ENCODE measurements at places on chromosomes 4 and X.

DNA sequence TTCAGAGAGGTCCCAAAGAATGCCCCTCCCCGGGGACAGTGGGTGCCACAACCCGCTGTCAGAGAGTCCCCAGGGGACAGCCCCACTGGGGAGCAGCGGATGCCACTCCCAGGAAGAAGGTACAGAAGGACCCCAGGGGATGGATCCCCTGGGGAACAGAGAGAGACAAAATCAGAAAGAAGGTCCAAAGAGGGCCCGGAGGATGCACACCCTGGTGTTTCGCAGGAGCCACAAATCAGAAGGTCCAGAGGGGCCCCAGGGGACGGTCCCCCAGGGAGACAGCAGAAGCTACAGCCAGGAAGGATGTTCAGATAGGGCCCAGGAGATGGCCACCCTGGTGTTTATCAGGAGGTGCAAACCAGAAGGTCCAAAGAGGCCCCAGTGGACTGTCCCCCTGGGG is 1.4 kb downstream of the TEX13D start:
- no peak for DNase-seq

- no peak for DNase-seq
Observed at GRCh38 chrX:56382278-56382677, 150.1 kb downstream of the KLF8 start.

GRCh38 chr4:90189178-90189577 is 62.0 kb downstream of the CCSER1 start:
- no peak for DNase-seq

- DNase-seq, result no peak
Observed at GRCh38 chr4:48258845-48259397, 10.7 kb downstream of the TEC start.

DNA sequence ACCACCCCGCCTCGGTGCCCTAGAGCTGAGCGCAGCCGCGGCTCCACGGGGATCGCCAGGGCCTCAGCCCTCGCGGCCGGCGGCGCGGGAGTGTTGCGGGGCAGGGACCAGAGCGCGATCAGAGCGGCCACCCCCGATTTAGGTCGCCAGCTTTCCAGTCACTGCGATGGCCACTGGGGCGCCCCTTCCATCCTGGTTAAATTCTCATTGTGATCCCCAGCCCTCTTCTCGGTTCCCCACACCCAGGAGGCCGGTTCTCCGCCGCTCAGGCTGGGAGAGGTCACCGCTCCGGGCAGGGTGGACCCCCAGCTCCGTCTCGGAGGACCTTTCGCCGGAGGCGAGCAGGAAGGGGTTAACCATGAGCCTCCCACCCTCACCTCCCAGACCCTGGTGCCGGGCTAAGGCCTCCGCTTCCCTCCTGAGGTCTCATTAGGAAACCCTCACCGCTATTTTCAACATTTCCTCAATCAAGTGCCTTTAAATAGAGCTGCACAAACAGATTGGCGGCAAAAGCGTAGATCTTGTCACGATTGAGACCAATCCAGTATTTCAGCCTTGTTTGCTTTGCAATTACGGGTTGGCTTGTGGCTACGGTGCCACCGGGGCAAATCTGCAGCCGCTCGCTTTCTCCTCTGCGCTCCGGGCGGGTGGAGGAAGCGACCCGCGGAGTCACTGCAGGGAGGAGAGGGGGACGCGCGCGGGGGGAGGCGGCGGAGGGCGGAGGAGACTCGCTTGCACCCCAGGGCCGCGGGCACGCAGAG is 8.3 kb upstream of the HAND2 start:
- no peak for DNase-seq

DNA sequence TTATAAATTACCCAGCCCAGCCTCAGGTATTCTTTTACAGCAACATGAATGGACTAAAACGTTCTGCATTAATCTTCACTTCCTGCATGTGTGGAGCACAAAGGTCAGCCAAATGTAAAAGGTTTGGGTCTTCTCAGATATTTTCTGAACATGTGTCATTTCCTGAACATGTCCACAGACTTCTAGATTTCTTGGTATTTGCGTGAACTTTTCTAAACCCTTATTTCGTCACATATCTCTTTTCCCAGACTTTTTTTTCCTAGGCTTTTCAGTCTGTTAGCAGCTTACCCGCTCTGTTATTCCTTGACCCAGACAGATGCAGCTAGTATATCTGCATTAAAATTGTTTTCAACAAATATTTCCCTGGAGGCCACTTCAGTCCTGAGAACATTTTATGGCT is 57.3 kb upstream of the USP51 start:
- no peak for DNase-seq

GRCh38 chrX:107691024-107691448 is 62.7 kb downstream of the PRPS1 start:
- peak; percentile 63 for DNase-seq

- DNase-seq, result no peak
Observed at GRCh38 chrX:94743478-94743877, 1069.5 kb downstream of the FAM133A start.

DNA sequence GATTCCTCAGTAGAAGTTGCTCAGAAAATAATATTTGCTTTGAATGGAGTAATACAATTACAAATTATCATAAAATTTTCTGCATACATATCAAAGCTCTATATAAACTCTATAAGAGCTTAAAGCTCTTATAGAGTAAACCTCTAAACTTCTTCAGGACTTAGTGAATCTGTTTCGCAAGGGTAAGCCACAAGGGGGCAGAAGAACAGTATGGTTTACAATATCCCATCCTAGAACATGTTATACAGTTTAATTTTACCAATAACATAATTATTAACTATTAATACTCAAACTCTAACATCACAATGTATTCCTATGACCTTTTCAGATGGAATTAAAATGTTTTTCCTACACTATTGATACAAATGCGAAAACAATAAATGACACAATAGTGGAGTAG is 33.8 kb upstream of the SPANXN1 start:
- no peak for DNase-seq

- DNase-seq, result no peak
Observed at GRCh38 chr4:87129681-87130080, 90.7 kb downstream of the KLHL8 start.

DNA sequence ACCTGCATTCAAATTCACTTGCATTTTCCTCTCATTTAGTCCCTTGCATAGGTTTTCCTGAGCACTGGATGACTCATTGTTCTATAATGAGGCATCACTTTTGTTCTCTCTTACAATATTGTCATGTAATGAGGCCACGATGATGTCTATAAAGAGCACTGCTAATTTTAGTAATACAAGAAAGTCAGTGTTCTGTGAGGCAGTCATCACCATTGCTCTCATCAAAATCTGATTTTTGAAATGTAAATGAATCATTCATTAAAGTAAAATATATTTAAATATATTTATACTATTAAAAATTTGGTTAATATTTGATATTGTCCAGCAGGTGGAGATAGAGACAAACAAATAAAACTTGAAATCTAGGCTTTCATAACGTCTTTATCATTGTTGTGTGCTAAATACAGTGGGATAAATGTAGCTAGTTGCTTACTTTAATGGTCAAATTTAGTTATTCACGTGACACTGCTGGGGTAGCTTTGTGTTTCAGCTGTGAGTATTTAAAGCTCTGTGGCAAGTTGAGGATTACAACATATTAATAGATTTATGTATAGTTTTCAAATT is 15.4 kb downstream of the HMGB2 start:
- peak; percentile 21 for DNase-seq

DNA sequence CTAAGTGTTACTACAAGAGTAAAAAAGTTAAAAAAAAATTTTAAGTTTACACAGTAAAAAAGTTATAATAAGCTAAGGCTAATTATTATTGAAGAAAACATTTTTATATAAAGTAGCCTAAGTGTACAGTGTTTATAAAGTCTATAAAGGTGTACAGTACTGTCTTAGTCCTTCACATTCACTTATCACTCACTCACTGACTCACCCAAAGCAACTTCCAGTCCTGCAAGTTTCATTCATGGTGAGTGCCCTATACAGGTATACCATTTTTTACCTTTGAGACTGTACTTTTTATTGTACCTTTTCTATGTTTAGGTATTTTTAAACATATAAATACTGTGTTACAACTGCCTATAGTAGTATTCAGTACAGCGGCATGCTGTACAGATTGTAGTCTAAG is 74.2 kb downstream of the TMEM165 start:
- no peak for DNase-seq

Measured in skeletal muscle cell (primary cell).